ENCODE measurements at places on chromosomes 4 and X.

DNA sequence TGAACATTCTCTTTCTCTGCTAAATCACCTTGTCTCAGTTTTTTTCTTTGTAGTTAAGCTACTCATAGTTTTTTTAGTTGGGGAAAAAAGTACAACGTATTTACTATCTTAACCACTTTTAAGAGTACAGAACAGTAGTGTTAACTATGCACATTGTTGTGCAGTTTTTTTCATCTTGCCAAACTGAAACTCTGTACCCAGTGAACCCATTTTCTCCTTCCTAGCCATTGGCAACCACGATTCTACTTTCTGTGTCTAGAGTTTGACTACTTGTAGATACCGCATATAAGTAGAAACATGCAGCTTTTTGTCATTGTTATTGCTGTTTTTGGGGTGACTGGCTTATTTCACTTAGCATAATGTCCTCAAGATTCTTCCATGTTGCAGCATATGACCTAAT, 10.0 kb downstream of the N4BP2 start:
- DNase-seq, result no peak

GRCh38 chrX:153639177-153640044, 7.6 kb upstream of the DUSP9 start:
- DNase-seq, result no peak

DNA sequence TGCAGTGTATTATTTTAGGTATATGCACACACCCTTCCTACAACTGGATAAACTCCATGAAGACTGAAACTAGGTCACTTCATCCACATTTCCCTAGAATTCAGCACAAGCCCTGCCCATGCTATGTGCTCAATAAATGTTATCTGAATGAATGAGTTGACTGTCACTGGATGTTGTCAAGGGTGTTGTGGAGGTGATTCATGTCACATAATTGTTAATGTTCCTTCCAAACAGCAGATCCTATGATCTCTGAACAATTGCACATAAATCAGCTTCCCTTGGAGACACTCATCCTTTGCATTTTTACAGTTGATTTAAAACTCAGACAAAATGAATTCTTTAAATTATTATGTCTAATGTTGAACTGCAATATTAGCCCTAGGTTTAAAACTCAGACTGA, 154.7 kb downstream of the TSPAN5 start:
- no peak for DNase-seq

- no peak for DNase-seq
These were observed 72.3 kb downstream of the NR3C2 start for GRCh38 chr4:148369919-148370318.

- no peak for DNase-seq
These were observed 117.3 kb downstream of the FAT4 start for GRCh38 chr4:125432078-125432477.

DNA sequence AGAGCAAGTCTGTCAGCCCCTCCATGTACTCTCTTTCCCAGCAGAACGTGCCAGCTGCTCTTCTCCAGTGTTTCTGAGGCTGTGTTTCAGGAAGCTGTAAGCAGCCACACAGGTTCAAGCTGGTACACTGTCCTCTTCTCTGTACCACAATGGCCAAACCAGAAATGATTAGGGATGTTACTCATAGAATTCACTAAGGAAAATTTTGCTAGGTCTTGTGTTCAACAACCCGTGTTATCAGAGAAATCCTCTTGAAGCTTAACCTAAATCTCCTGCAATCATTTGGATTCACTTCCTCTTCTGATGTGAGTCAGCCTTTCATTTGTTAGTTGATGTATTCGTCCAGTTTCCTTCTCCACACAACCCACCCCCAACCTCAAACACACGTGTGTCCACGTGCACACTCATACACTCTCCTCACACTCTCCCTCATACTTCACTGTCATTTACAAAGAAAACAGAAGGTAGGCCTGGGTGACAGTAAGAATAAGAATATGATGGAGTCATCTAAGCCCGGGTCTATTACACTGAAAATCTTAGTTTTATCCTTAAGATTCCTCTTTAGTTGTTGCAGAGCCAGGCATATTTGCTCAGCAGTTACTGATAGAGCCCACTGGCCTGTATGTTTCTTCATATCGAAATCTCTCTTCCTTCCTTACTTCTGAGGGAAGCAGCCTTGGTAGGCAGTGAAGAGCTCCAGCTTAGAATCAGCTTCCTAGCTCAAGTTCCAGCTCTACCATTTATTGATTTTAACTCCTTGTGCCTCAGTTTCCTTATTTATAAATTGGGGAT, 63.4 kb downstream of the DCUN1D4 start:
- DNase-seq, result no peak

GRCh38 chrX:139025816-139026215, 314.3 kb upstream of the FGF13 start:
- DNase-seq, result no peak

DNA sequence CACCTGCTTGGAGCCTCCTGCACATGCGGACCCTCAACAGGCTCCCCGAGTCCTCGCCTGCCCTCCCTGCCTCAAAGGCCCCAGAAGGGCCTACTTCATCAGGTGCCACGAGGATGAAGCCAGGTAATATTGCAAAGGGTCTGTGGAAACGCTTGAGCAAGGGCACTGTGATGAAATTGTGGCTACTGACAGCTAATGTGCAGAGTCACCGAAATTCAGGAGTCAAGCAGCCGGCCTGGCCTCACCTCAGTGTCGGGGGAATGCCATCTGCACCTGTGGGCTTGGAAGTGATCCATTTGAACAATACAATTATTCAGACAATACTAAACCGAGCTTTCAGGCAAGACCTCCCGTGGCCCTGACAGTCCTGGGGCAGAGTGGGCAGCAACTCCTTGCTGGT, 3.1 kb upstream of the FGFR3 start:
- DNase-seq, result no peak
